ENCODE measurements at places on chromosomes 2 and 18.

GRCh38 chr2:209727077-209727476, 44.6 kb upstream of the UNC80 start:
- no peak for DNase-seq

GRCh38 chr2:210533389-210533788, 23.0 kb upstream of the CPS1 start:
- no peak for DNase-seq

GRCh38 chr2:160561551-160562295, 68.1 kb upstream of the RBMS1 start:
- no peak for DNase-seq

DNA sequence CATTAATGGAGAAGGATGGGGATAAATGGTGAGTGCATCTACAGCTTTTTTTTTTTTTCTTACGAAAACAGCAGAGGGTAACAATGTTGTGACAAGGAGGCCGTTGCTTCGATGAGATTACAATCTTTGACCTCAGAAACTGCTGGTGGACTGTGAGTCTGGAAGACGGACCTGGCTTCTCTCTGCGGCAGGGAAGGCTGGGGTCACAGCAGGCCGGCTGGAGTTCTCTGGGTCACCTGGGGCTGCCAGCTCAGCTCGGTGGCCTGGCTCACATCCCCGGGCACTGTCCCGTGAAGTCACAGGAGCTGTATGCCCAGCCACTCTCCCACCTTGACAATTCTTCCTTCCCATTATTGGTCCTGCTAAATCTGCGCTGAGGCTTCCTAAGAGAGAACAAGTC, 160.8 kb downstream of the ACKR3 start:
- no peak for DNase-seq

DNA sequence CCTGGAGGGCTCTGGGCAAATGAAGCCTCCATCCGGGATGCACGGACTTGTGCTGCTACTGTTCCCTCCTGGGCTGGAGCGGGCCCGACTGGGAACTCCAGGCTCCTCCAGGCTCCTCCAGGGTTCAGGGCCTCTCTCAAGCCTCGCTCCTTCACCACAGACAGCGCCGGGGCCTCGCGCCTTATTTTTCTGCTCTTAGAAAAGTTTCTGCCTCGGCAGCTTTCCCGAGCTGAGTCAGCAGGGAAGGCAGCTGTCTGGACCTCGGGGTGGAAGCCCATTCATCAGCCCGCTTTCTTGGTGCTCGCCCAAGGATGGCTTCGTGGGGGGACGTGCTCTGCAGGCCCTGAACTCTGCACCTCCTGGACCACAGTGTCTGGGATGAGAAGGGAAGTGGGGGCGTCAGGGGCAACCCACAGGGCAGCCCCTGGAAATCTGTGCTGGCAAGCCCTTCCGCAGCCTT, 12.9 kb upstream of the TEX51 start:
- DNase-seq = no peak

All from D721Med (cell line).